ENCODE measurements at places on chromosomes 13 and 19.

- no peak for DNase-seq
Observed at GRCh38 chr19:12261554-12261953, 33.1 kb downstream of the ZNF44 start.

GRCh38 chr13:92843549-92843948, 383.1 kb upstream of the GPC6 start:
- peak; percentile 11 for DNase-seq

GRCh38 chr13:101523154-101524131, 71.0 kb downstream of the ITGBL1 start:
- DNase-seq: no peak

- DNase-seq: peak; percentile 36
Observed at GRCh38 chr13:91355826-91356710, 8.6 kb downstream of the MIR17HG start.

GRCh38 chr13:74132776-74133656, 1.2 kb downstream of the KLF12 start:
- no peak for DNase-seq

- no peak for DNase-seq
Observed at GRCh38 chr13:29855784-29856183, 5.4 kb upstream of the UBL3 start.

- peak; percentile 75 for DNase-seq
Observed at GRCh38 chr19:42184401-42184861, 33.0 kb downstream of the DEDD2 start.

DNA sequence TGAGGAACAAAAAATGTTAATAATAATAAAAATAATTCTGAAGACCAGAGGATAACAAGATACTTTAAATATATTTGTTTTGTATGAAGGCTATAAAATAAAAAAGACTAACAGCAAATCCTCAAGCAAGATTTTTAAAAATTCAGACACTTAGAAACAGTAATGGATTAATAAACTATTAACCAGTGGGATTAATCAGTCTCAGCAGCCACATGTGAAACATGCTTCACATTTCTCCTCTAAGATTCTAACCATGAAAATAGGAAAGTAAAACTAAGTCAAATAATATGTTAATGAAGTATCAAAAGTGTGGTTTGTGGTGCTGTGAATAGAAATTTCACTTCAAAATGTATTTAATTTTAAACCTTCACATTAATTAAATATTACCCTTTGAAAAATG, 57.4 kb downstream of the KCNRG start:
- no peak for DNase-seq

DNA sequence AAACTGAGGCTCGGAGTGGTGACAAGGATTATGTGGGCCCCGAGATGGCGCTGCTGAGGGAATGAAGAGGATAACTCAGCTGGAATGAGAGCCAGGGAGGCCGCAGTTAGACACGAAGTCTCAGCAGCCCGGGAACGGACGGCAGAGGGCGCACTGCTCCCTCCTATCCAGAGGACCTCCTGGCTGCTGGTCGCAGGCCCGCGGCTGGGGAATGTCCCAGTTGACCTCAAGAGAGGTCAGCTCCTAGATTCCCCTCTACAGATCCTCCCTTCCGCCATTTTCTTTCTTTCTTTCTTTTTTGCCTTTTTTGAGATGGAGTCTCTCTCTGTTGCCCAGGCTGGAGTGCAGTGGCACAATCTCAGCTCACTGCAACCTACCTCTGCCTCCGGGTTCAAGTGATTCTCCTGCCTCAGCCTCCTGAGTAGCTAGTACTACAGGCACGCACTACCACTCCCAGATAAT, 24.1 kb upstream of the ASPDH start:
- peak; percentile 86 for DNase-seq

DNA sequence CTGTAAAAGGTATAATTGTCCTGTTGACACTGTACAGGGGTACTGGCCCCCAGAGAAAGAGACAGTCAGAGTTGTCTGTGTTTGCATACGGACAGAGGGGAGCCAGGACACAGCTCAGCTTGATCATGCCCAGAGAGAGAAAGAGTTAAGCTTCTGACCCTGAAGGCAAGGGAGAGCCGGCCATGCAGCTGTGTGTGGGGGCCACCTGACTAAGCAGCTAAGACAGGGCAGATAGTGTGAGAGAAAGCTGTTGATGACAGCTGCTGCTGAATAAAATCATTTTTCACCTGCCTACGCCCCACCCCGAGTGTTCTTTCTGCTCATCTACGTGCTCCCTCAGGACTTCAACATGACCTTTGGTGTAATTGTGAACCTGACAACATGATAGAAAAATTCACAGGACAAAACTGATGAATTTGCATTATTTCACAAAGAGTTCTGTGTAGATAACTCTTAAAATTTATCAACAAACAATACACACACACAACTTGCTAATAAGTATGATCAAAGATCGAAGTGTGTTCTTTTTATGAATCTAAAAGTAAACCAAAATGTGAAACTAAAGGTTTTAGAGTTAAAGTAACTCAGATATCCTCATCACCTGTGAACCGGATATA, 1294.3 kb upstream of the ATXN8OS start:
- no peak for DNase-seq

GRCh38 chr13:89279374-89279773, 1608.2 kb downstream of the SLITRK5 start:
- DNase-seq: no peak

DNA sequence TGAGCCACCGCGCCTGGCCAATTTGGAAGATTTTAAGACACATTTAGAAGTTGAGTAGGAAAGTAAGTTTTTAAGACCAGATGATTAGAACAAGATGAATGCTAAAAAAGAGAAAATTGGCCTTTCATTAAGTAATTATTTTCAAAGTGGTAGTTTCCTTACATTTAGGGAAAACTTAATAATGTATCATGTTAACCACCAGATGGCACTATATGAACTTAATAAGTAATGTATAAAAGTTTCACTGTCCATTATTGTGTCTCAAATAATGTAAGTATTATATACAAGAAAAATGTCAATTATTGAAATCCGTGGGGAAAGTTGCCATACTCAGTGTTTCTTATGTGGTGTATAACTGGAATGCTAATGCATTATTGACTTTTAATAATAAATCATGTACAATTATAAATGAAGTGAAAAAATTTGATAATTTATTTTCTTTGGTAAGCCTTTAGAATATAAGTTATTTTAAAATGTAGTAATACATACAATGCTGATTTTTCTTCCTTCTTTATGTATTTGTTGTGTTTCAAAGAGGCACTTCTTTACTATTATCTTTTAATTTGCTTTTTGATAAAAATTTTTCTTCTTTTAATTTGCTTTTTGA, 29.2 kb downstream of the COG6 start:
- peak; percentile 29 for DNase-seq

GRCh38 chr19:18840288-18841267, 8.8 kb downstream of the UPF1 start:
- DNase-seq: no peak

DNA sequence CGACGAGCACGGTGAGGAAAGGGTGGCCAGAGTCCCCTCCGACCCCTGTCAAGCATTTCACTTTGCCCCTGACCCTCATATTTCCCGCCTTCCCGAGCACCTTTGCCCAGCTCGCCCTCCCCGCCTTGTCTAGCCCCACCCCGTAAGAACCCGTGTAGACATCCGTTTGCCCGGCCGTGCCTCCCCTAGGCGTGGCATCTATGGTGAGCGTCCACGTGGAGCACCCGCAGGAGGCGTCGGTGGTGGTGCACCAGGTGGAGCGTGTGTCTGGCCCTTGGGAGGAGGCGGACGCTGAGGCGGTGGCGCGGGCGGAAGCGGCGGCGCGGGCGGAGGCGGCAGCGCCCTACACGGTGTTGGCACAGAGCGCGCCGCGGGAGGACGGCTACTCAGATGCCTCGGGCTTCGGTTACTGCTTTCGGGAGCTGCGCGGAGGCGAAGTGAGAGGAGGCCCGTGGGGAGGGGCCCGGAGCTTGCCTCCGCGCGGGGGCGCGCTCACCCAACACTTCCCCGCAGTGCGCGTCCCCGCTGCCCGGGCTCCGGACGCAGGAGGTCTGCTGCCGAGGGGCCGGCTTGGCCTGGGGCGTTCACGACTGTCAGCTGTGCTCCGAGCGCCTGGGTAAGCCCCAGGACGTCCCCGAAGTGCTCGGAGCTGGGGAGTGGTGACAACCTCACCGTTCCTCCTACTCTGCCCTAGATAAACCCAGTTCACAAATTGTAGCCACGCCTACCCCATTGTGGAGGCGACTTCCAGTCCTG, 4.2 kb downstream of the LTBP4 start:
- peak; percentile 78 for DNase-seq

DNA sequence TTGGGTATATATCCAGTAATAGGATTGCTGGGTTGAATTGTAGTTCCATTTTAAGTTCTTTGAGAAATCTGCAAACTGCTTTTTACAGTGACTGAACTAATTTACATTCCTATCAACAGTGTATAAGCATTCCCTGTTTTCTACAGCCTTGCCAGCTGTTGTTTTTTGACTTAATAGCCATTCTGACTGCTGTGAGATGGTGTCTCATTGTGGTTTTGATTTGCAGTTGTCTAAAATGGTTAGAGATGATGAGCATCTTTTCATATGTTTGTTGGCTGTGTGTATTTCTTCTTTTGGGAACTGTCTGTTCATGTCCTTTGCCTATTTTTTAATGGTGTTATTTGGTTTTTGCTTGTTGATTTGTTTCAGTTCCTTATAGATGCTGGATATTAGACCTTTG, 4.0 kb upstream of the ZNF222 start:
- DNase-seq: no peak

GRCh38 chr19:18049385-18049784, 37.3 kb downstream of the IL12RB1 start:
- DNase-seq: no peak

DNA sequence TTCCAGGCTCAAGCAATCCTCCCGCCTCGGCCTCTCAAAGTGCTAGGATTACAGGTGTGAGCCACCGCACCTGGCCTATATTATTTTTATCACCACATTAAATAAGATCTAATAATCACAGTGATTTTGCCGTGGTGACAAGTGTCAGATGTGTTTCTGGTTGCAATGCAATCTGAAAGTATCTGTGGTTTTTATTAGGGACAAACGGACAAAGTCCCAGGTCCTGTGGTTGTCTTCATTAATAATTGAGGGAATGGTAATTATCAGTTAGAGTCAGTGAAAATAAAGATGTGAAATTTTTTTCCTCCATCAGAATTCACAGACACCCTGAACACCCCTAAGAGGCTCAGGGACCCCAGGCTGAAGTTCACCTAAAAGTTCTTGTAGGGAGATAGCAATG, 1.3 kb upstream of the TICAM1 start:
- no peak for DNase-seq

- DNase-seq: peak; percentile 32
Observed at GRCh38 chr13:109145631-109146030, 516.2 kb downstream of the MYO16 start.

DNA sequence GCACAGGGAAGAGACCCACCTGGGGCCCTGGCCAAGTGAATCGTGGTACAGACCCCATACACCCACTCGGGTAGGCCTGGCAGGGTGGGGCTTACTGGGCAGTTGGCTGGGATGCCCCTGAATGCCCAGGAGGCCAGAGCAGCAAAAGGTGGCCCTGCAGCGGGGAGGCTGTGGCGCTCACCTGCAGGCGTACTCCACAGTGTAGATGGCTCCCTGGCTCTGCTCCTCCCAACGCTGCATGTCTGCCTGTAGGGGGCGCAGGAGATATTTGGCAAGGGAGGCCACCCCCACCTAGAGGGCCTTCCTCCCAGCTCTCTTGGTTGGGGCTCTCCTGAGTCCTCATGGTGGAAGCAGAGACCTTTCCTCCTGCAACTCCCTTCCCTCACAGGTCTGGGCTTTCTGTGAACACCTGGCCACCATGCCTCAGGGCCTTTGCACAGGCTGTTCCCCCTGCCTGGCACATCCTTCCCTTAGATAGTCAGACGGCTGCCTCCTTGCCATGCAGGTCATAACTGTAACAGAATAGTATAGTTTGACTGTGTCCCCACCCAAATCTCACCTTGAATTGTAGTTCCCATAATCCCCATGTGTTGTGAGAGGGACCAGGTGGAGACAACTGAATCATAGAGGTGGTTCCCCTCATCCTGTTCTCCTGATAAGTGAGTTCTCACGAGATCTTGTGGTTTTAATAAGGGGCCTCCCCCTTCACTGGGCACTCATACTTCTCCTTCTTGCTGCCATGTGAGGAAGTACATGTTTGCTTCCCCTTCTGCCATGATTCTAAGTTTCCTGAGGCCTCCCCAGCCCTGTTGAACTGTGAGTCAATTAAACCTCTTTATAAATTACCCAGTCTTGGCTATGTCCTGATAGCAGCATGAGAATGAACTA, 5.9 kb downstream of the BORCS8 start:
- DNase-seq: peak; percentile 92

DNA sequence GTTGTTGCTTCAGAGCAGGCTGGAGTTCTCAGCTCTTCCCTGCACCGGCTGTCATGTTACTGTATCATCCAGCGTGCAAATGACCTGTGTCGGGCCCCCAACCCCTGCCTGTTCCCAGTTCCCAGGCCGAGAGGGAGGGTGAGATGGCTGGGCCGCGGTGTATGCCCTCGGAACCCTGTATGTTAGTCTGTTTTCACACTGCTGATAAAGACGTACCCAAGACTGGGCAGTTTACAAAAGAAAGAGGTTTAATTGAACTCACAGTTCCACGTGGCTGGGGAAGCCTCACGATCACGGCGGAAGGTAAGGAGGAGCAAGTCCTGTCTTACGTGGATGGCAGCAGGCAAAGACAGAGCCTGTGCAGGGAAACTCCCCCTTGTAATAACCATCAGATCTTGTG, 10.9 kb downstream of the TMEM255B start:
- DNase-seq: no peak

- no peak for DNase-seq
Observed at GRCh38 chr19:44845286-44845611, 848 bp upstream of the NECTIN2 start.

DNA sequence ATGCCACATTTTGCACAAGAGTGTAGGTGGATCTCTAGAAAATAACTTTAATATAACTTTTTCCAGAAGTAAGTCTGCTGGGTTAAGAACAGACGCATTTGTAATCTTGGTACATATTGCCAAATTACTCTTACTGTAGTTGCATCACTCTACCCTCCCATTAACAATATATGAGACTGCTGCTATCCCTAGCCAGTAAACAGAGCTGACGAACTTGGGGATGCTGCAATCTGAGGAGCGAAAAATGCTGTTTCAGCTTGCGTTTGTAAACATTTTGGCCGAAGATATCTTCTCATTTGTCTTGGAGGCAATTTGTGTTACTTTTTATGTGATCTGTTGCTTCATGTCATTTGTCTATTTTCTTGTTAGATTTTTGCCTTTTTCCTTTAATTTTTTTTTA, 1482.8 kb downstream of the OLFM4 start:
- no peak for DNase-seq

GRCh38 chr19:10871711-10872545, 575 bp downstream of the CARM1 start:
- DNase-seq: no peak

DNA sequence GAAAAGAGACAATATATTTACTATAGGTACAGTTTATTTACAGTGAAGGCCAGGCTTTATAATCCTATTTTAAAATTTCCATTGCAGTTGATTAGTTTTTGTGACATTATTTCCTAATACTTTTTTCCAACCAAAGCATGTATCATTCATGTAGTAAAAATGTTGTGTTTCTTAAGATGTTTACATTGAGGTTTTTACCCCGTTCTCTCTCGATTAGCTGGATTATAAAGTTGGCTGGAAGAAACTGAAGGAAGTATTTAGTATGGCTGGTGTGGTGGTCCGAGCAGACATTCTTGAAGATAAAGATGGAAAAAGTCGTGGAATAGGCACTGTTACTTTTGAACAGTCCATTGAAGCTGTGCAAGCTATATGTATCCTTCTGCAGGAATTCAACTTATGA, 21.2 kb downstream of the HNRNPM start:
- DNase-seq: no peak
